ENCODE measurements at places on chromosomes 11 and 22. TPM values are rescaled to one million over a fixed set of nuclear protein-coding genes. Genes with fewer than 3 reads are reported as not detected.

Gene MS4A4A
- total RNA-seq = 4.8 TPM

DNA sequence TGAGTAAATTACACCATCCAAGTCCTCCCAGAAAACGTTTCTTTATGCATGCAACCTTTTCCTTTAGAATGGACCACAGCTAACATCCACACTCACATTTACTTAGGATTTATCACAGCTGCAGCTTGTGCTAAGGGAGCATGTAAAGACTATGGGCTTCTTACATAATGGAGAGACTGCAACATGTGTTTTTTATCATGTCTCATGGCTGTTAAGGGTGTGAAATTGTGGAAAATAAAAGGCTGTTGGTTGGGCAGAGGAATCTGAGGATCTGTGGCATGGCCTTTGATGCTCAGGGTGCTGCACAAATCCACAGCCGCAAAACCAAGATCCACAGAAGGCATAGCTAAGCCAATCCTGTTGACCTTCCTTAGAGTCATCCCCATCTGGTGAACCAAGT is 112.0 kb upstream of the MTNR1B start:
- H3K27ac ChIP-seq = no peak overlapping the region
- H3K27me3 ChIP-seq = no peaks in the 10 kb centered on the region
- no peak for DNase-seq
- H3K4me3 ChIP-seq = no peak overlapping the region
- H3K36me3 ChIP-seq = no peaks in the 10 kb centered on the region

DNA sequence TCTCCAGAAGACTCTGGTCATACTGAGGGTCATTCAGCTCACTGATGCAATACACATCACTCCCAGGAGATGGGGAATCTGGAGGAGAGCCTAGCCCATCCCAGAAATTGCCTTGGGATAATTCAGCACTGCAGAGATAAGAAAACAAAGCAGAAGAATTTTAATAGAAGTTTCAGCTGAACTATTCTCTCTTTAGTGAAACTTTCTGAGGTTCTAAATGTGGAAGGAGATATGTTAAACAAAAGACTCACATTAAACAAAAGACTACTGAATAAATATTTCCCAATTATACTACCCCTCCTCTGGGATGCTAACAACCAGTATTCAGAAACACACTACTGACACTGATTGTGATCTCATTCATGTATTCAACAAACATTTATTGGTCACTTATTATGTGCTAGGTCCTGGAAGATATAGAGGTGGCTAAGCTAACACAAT is 47.8 kb downstream of the C2CD3 start:
- H3K4me1 ChIP-seq = no peaks in the 10 kb centered on the region
- H3K27ac ChIP-seq = no peak overlapping the region
- no peaks in the 10 kb centered on the region for H3K27me3 ChIP-seq
- no peak overlapping the region for H3K4me3 ChIP-seq
- DNase-seq = no peak

DNA sequence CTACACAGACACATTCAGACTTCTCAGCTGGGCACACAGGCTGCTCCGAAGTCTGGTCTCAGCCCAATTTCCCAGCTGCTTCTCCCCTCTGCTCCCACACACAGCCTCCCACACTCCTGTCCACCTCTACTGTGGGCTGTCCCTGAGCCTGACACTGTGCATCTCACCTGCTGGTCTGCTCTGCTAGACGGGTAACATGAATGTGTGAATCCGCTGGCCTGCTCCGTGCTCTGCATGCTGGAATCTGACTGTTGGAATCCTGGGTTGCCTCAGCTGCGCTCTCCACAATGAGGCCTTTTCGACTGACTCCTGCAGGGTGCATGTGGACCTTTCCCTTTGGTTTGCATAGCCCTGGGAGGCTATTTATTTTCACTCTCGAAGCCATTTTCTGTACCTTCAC is 489.5 kb upstream of the B3GAT1 start:
- H3K4me1 ChIP-seq = no peaks in the 10 kb centered on the region
- H3K36me3 ChIP-seq = no peaks in the 10 kb centered on the region
- peaks cover 11% of the 10 kb centered on the region for H3K27me3 ChIP-seq

GRCh38 chr11:112175599-112175952 is 264 bp downstream of the BCO2 start:
- H3K27ac ChIP-seq = no peak overlapping the region
- no peak for DNase-seq
- no peaks in the 10 kb centered on the region for H3K36me3 ChIP-seq
- peaks cover 7% of the 10 kb centered on the region for H3K4me1 ChIP-seq
- H3K27me3 ChIP-seq = no peaks in the 10 kb centered on the region

- no peak for DNase-seq
- H3K36me3 ChIP-seq = no peaks in the 10 kb centered on the region
- peaks cover 2% of the 10 kb centered on the region for H3K27me3 ChIP-seq
Observed at GRCh38 chr11:117914398-117914761, 14.8 kb downstream of the TMPRSS13 start.

- H3K27me3 ChIP-seq = no peaks in the 10 kb centered on the region
- H3K36me3 ChIP-seq = no peaks in the 10 kb centered on the region
- H3K4me1 ChIP-seq = no peaks in the 10 kb centered on the region
- no peak overlapping the region for H3K4me3 ChIP-seq
- no peak overlapping the region for H3K27ac ChIP-seq
Observed at GRCh38 chr11:44530413-44531115, 34.9 kb upstream of the CD82 start.

GRCh38 chr22:43819421-43819921 is 7.4 kb upstream of the EFCAB6 start:
- no peak for DNase-seq
- H3K36me3 ChIP-seq = no peaks in the 10 kb centered on the region
- H3K27me3 ChIP-seq = peaks cover 41% of the 10 kb centered on the region
- H3K4me3 ChIP-seq = no peak overlapping the region

Gene FBLN1
- total RNA-seq = 111 TPM

Gene PTPN5
- total RNA-seq = 1.7 TPM

GRCh38 chr11:21811572-21811971 is 381.3 kb upstream of the ANO5 start:
- H3K27ac ChIP-seq = no peak overlapping the region
- DNase-seq = no peak
- no peaks in the 10 kb centered on the region for H3K36me3 ChIP-seq
- no peak overlapping the region for H3K4me3 ChIP-seq
- H3K4me1 ChIP-seq = no peaks in the 10 kb centered on the region

- no peaks in the 10 kb centered on the region for H3K27me3 ChIP-seq
- DNase-seq = no peak
- H3K4me3 ChIP-seq = no peak overlapping the region
- peaks cover 6% of the 10 kb centered on the region for H3K4me1 ChIP-seq
- peak overlapping the region; percentile 40 for H3K27ac ChIP-seq
Observed at GRCh38 chr22:24390156-24390555, 37.2 kb upstream of the ADORA2A start.

GRCh38 chr22:38030311-38031133 is 26.7 kb upstream of the PICK1 start:
- no peak for DNase-seq
- no peaks in the 10 kb centered on the region for H3K36me3 ChIP-seq
- H3K4me1 ChIP-seq = peaks cover 25% of the 10 kb centered on the region

- H3K36me3 ChIP-seq = no peaks in the 10 kb centered on the region
- peak overlapping the region; percentile 54 for H3K4me3 ChIP-seq
- peaks cover 22% of the 10 kb centered on the region for H3K4me1 ChIP-seq
Observed at GRCh38 chr11:72639502-72640375, 34.5 kb downstream of the PDE2A start.

DNA sequence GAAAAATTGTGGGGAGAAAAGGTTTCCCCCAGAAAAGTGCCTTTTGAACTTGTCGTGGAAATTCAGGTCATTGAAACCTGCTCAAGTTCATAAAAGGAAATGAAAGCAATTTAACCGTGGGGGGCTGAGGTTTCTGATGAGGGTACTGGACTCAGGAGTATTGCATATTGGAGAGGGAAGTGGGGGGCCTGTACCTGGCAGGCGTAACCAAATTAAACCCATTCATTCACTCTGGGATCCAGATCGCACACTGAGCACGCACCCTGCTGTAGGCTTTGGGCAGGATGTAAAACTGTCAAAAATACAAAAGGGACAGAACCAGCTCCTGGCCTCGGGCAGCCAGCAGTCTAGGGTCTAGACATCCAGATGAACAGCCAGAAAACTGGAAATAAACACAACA is 1517.4 kb downstream of the BRD1 start:
- H3K4me1 ChIP-seq = no peaks in the 10 kb centered on the region
- no peak overlapping the region for H3K27ac ChIP-seq
- DNase-seq = no peak
- no peak overlapping the region for H3K4me3 ChIP-seq
- no peaks in the 10 kb centered on the region for H3K36me3 ChIP-seq

GRCh38 chr11:87290304-87290922 is 252.7 kb downstream of the TMEM135 start:
- no peak for DNase-seq
- H3K4me1 ChIP-seq = no peaks in the 10 kb centered on the region
- no peaks in the 10 kb centered on the region for H3K27me3 ChIP-seq
- H3K27ac ChIP-seq = no peak overlapping the region

Gene LARGE2
- total RNA-seq = 32.5 TPM

DNA sequence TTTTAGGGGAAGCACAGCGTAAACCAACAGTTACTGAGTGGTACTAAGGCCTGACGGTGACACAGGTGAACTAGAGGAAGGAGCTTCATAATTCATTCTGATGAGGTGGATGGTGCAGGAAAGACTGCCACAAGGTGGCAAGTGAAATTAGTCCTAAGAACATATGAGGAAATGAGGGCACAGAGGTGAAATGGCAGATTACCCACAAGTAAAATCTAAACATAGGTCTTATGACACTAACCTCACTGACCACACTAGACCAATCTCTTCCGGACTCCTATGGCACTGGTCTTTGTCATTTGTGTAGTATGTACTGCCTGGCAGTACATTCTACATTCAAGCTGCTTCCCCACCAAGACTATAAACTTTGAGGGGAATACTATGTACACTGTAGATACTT is 20.2 kb downstream of the GAB2 start:
- peaks cover 3% of the 10 kb centered on the region for H3K4me1 ChIP-seq
- H3K27me3 ChIP-seq = no peaks in the 10 kb centered on the region
- DNase-seq = no peak
- no peaks in the 10 kb centered on the region for H3K36me3 ChIP-seq
- no peak overlapping the region for H3K4me3 ChIP-seq
- no peak overlapping the region for H3K27ac ChIP-seq

Gene PRODH
- total RNA-seq = 59.3 TPM

Data from suprapubic skin (tissue), 4 donors.